ENCODE measurements at places on chromosomes 3 and 15. TPM values are rescaled to one million over a fixed set of nuclear protein-coding genes. Genes with fewer than 3 reads are reported as not detected.

ADPRH gene
- 9.2 TPM for total RNA-seq

ANKRD34C gene
- total RNA-seq = not detected

ZBTB47 gene
- total RNA-seq = 22.9 TPM

GJD2 gene
- not detected for total RNA-seq

CXCR6 gene
- not detected for total RNA-seq

ZNF385D gene
- total RNA-seq = 0.33 TPM

IMPG2 gene
- 0.98 TPM for total RNA-seq

TEX55 gene
- not detected for total RNA-seq

C3orf33 gene
- 1.4 TPM for total RNA-seq

CFAP92 gene
- 0.48 TPM for total RNA-seq

SLC28A2 gene
- not detected for total RNA-seq

VGLL4 gene
- 155 TPM for total RNA-seq

MST1R gene
- 0.33 TPM for total RNA-seq

CNBP gene
- 220 TPM for total RNA-seq

SLC51B gene
- total RNA-seq = not detected

LMAN1L gene
- not detected for total RNA-seq

LSAMP gene
- total RNA-seq = 0.10 TPM

SLC24A1 gene
- 9.2 TPM for total RNA-seq

CHST14 gene
- total RNA-seq = 18.6 TPM

TTC23 gene
- 28.4 TPM for total RNA-seq

SLC51A gene
- not detected for total RNA-seq

COLQ gene
- total RNA-seq = 0.29 TPM

IGF2BP2 gene
- 120 TPM for total RNA-seq

B3GNT5 gene
- total RNA-seq = 28.3 TPM

OXSR1 gene
- total RNA-seq = 39.1 TPM

TERC gene
- total RNA-seq = 245 TPM

CEP70 gene
- total RNA-seq = 18.3 TPM

PIERCE2 gene
- total RNA-seq = 0.38 TPM

C15orf39 gene
- total RNA-seq = 18.9 TPM

BFSP2 gene
- not detected for total RNA-seq

CCDC191 gene
- 2.6 TPM for total RNA-seq

ALDH1A2 gene
- 39.8 TPM for total RNA-seq

LRRN1 gene
- not detected for total RNA-seq

TLE3 gene
- 44.6 TPM for total RNA-seq

SLC15A2 gene
- 0.33 TPM for total RNA-seq

UMPS gene
- total RNA-seq = 24.1 TPM

TGM5 gene
- not detected for total RNA-seq

PEX5L gene
- under 0.01 TPM for total RNA-seq
